ENCODE measurements at places on chromosomes 13 and 19.

DNA sequence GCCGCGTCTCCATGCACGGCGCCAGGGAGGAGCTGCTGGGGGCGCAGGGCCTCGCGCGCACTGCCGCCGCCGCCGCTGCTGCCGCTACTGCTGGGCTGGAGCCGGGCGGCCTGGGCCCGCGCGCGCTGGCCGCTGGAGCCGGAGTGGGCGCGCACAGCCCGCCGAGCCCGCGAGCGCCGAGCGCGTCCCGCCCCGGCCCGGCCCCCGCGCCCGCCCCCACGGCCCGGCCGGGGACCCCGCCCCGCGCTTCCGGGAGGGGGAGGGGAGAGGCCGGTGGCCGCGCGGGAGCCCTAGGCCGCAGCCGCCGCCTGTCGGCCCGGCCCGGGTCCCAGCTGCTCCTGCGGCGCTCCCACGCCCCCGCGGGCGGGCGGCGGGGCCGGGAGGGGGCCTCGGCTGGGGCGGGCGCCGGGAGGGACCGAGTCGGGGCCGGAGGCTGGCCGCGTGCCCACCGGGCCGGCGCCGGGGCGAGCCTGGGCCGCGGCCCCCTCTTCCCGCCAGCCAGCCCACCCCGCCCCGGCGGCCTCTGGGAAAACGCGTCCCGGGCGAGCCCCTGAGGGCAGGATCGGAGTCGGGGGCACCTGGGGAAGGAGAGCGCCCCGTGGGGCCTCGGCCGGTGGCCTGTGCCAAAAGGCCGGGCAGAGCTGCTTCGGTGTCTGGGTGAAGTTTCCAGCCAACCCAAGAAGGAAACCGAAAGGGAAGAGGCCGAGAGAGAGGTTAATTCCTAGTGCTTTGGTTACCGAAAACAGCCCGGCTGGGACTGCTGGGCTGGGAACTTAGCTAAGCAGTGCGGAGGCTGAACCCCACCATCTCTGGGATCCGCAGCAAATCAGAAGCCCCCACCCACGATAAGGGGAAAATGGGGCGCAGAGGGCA lies at the start of gene STK24:
TSS of gene STK24 (minus strand) at position 145 of the 873 bp plus-strand sequence. CDS start 321 bp downstream, outside the sequence.
- peak; percentile 58 for DNase-seq

GRCh38 chr19:4531562-4532165 lies 3.4 kb downstream of the PLIN5 start:
- no peak for DNase-seq

DNA sequence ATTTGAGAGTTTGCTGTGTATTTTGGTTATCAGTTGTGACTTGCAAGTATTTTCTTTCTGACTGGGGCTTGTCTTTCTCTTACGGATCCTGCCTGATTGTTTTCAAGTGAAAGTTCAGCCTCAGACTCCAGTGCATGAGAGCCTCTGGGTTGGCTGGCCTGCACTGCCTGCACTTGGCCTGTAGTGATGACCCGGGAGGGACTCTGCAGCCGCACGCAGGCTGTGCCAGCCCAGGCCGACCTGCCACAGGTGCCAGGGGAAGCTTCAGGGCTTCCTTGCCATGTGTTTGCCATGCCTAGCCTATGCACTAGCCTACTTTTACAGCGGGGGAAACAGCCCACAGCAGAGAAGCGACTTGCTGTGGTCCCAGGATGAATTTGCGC lies 77.0 kb downstream of the KDM4B start:
- DNase-seq, result no peak

DNA sequence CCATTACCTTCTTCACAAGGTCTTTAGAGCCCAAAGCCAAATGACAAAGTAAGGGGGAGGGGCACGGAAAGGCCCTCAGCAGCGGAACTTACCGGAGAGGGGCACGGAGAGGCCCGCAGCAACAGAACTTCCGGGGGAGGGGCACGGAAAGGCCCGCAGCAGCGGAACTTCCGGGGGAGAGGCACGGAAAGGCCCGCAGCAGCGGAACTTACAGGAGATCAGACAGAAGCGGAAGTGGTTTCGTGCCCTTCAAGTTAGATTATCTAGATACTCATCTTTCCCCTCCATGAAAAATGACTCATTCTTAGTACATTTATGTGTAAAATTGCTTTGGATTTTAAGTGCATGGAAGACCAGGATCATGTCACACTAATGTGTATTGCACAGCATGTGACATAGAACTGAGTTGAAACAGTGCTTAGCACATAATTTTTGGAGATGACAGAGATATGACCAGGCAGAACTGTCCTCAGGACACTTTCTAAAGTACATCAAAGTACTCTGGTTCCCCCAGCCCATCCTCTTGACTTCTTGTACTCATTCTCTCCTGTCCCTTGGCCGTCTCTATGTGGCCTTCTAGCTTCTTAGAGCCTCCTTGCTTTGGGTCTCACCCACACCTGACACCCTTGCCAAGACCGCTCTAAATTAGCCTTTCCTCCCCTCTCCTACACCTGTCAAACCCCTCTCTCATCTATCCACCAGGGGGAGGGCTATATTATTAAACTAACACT lies 25.7 kb upstream of the TPTE2 start:
- no peak for DNase-seq

- no peak for DNase-seq
These were observed 17.5 kb upstream of the HTR2A start for GRCh38 chr13:46914341-46914740.

DNA sequence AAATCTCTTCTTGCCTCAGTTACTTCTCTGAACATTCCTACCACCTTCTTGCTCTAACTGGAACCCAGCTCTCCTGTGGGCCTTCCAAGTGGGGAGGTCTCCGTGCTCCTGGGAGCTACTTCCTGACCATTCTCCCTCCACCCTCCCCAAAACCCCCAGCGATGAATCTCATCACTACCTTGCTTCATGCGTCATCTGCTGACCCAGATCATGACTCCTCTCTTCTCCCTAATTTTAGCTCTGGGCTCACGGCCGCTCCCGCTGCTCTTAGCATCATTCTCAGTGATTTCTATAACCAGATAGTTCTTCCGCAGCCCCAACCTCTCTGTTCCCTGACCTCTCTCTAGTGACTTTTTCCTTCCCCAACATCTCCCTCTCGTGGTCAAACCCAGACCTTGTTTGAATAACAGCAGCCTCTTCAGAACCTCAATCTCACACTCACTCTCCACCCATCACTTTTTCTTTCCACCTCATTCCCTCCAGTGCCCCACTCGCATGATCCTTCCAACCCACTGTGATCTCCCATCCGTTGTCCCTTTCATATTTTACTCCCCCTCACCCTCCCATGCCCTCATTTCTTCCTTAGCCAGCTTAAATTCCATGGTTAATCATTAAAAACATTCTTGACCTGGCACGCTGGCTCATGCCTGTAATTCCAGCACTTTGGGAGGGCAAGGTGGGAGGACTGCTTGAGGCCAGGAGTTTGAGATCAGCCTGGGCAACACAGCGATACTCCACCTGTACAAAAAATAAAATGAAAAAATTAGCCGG lies 21.8 kb downstream of the MRPS12 start:
- DNase-seq, result peak; percentile 76

GRCh38 chr19:18436671-18437490 lies 1.1 kb downstream of the ISYNA1 start:
- DNase-seq, result peak; percentile 34

- DNase-seq, result no peak
These were observed 1.1 kb upstream of the HMGB1 start for GRCh38 chr13:30466841-30467252.

GRCh38 chr19:681029-682019 lies 5.1 kb downstream of the FSTL3 start:
- DNase-seq, result no peak

GRCh38 chr19:34430738-34431625 lies 2.8 kb downstream of the UBA2 start:
- peak; percentile 41 for DNase-seq

GRCh38 chr19:8526345-8527091 lies 12.6 kb upstream of the ZNF414 start:
- DNase-seq, result peak; percentile 84

- DNase-seq, result no peak
These were observed 589 bp downstream of the R3HDM4 start for GRCh38 chr19:912181-913079.

DNA sequence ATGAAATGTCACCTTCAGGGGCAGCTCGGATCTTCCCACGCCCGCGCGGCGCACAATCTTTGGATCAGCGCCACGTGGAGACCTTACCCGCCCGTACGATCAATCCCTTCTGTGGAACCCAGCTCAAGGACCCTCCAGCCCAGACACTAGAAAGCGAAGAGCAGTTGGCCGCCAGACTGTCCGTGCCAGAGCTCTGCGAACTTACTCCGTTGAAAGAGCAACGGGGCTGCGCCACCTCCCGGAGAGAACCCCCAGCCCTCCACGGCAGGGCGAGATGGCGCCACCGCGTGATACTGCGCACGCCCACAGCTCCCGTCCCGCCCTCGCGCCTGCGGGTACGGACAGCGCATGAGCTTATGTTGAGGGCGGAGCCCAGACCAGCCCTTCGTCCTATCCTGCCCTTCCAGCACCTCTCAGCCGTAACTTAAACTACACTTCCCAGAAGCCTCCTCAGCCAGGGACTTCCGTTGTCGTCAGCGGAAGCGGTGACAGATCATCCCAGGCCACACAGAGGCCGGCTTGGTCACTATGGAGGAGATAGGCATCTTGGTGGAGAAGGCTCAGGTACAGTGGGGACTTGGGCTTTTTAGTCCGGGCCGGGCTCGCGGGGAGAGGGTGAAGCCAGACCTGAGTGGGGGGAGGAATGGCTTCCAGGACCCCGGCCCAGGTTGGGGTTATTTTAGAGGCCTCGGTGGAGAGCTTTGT lies at the start of gene PSMC4:
TSS of gene PSMC4 (plus strand) at position 491 of the 705 bp plus-strand sequence. CDS start at position 529, 38 bp downstream.
- peak; percentile 100 for DNase-seq

- no peak for DNase-seq
These were observed 10.0 kb downstream of the NKPD1 start for GRCh38 chr19:45150751-45151281.

- no peak for DNase-seq
These were observed 10.9 kb upstream of the TLE5 start for GRCh38 chr19:3073159-3073563.

DNA sequence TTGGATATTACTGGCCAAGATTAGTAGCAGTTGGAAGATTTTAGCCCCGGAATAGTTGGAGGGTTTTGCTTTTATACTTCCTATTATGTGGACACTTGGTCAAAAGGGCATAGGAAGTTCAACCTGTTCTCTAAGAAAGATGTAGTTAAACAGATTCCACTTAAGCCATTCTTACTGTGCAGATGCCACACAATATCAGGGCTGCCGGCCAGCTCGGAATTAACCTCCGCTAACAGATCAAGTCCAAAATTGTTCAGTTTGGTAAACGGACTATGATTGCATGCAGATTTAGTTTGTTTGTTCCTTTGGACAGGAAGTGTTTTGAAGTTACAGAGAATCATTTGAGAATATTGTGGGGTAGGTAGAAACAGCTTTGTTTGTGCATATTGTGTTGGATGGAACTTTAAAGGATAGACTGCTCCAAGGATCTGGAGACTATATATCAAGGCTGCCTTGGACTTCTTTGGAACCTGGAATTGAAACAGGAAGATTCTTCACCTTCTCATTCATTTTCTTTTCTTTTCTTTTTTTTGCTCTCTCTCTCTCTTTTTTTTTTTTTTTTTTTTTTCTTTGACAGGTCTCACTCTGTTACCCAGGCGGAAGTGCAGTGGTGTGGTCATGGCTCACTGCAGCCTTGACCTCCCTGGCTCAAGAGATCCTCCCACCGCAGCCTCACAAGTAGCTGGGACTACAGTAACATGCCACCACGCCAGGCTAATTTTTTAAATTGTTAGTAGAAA lies 5.0 kb upstream of the SPRY2 start:
- no peak for DNase-seq

- DNase-seq, result peak; percentile 29
These were observed 717 bp downstream of the SPRYD7 start for GRCh38 chr13:49935171-49936074.

DNA sequence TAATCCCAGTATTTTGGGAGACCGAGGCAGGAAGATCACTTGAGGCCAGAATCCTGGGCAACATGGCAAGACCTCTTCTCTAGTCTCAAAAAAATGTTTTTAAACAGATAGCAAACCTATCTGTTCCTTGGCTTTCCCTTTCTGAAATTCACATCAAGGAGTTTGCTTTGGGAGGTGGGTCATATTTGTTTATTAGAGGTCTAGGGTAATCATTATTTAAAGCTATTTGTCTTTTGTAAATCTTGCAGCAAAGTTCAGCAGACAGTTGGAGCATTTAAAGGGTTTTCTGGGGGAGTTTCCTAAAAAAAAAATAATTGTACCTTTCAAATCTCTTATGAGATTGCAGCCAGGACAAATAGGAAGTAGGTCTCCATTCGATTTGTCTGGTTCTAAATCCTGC lies 17.5 kb downstream of the PPP5C start:
- DNase-seq, result no peak

DNA sequence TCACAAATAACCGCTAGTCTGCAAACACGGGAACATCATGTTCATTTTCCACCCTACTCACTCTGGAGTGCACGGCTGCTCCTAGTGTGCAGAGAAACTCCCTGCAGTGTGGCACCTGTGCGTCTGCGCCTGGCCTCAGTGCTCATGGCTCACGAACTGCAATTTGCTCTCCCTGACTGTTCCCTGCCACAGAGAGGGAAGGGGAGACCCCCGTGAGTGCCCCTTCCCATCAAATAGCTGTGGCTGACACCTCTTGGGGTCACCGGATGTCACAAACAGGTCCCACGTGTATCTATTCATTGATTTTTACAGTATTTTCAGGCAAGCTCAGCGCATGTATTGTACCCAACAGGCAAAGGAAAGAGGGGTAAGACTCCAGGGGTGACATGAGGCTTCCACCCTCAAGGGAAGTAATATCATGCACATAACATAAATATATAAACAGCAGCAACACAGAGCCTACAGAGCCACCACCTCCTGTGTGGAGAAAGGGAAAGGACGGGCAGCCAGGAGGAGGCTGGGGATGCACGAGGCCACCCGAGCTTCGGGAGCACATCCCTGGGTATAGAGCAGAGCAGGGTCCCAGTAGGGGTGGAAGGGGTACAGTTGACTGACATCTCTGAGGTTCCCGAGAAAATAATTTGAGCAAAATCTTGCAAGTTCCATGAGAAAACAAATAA lies 140.3 kb upstream of the SOX1 start:
- no peak for DNase-seq

DNA sequence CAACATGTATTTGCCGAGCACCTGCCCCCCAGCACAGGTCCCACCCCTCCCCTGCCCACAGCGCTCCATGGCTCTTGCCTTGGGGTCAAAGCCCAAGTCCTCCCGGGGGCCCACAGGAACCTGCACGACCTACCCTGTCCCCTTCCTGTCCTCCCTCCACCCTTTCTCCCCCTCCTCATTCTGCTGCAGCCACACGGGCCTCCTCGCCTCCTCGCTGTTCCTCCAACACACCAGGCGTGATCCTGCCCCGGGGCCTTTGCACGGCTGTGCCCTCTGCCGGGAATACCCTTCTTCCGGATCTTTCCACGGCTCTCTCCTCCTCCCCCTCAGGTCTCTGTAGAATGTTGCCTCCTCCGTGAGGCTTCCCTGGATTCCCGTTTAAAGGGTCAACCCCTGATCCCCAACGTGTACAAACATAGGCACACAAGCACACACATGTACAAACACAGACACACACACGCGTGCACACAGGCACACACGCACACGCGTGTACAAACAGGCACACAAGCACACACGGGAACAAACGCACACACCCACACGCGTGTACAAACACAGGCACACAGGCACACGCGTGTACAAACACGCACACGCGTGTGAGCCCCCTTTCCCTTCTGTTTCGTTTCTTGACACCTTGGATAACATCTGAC lies 2.8 kb downstream of the MADCAM1 start:
- DNase-seq, result no peak

- no peak for DNase-seq
These were observed 978.4 kb upstream of the SPRY2 start for GRCh38 chr13:81319351-81319750.

Data from pons (tissue), 1 donor.